ENCODE measurements at places on chromosomes 2 and 18.

GRCh38 chr2:46578961-46579360, 99.6 kb downstream of the TMEM247 start:
- DNase-seq, result no peak

DNA sequence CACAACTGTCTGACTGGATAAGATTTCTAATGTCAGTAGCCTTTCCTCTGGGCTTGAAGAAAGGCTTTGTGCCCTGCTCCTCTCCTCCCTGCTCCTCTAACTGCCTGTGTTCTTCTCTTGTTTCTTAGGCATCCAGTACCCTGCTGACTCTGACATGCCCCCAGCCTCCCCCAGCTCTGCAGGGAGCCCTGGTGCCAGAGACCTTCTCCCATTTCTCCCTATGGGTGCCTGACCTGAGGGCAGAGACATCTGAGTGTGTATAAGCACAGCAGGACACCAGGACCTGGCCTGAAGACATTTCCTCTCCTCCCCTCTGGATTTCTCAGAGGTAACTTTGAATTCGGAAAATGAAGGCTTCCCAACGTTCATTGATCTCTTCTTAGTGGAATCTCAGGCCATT, 23.6 kb downstream of the RNF144A start:
- no peak for DNase-seq

DNA sequence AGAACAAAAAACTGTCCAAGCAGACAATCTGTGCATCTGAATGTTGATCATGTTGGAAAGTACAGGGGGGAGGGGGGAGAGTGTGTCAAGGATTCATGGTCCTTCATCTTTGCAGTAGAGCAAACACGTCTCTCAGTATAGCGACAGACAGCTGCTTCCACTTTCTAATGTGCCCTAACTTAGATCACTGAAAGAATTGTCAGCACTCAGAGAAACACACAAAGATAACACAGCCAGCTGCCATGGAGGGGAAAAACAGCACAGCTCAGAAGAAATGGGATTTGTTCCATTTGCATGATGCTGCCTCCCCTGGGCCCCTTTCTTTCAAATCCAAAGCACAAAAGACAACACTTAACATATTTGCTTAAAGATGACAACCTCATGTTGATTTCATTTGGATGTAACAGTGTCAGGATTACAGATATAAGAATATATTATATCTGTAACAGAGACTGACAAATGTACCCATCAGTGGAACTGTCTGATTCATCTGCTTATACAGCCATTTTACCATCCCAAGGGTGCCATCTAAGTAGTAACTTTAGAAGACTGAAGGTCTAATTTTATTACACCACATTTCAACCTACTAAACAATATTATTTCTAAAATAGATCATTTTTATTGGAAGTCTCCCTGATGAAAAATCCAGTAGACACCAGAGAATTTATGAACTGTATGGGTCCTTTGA, 17.7 kb downstream of the FIGN start:
- no peak for DNase-seq

DNA sequence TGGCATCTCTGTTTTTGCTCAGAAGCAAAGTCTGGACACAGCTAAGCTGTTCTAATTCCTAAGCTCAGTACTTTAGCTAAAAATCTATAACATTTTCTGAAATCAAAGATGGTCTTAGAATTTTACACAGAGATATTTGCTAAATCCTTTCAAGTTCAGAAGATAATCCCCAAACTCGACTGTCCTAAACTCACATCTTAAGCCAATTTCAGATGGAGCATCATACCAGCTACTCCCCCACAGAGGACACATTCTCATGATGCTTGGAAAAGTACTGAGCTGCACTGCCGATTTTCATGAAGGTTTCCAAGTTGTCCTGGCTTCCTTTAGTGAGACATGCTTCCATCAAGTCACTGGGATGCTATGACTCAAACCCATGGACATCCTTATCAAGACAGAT, 535.5 kb downstream of the SUCLG1 start:
- no peak for DNase-seq

All from activated T-cell treated with anti-CD3 and anti-CD28 coated beads for 4 hours (primary cell).